ENCODE measurements at places on chromosomes 12 and 14.

- DNase-seq: no peak
Observed at GRCh38 chr14:75896341-75896740, 85.5 kb downstream of the TGFB3 start.

- no peak for DNase-seq
Observed at GRCh38 chr12:67436230-67436629, 167.1 kb downstream of the CAND1 start.

DNA sequence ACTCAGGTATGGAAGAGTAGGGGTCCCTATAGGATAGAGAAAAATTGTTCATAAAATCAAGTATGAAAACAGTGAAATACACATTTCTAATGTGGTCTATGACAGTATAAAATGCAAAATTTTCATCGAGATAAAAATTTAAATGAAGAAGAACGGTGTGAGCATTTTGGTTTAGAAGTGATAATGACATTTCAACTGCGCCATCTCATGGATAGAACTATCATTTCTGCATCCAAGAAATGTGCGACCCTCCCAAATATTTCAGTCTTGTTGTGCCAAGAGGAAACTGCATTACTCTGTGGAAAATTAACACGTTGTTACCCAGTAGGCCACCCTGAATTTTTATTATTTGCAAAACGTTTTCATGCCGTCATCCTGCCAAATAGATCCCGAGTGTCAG is 108.8 kb downstream of the CRACR2A start:
- DNase-seq: no peak

DNA sequence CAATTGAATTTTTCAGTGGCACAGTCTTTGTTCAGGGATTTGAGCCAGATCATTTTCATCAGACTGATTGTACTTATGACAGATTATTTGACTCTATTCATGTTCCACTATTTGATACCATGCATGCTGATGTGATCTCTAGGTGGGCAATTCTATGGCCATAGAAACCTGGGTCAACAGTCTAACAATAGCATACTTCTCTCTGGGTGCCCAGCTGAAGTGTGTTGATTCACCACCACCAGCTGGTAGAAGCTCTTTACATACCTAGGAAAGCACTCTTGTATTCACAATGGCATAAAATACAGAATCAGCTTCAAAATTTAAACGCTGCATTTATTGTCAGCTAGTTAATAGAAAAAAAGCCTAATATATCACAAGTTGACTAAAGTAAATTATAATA is 90.2 kb upstream of the TMTC2 start:
- DNase-seq: no peak

DNA sequence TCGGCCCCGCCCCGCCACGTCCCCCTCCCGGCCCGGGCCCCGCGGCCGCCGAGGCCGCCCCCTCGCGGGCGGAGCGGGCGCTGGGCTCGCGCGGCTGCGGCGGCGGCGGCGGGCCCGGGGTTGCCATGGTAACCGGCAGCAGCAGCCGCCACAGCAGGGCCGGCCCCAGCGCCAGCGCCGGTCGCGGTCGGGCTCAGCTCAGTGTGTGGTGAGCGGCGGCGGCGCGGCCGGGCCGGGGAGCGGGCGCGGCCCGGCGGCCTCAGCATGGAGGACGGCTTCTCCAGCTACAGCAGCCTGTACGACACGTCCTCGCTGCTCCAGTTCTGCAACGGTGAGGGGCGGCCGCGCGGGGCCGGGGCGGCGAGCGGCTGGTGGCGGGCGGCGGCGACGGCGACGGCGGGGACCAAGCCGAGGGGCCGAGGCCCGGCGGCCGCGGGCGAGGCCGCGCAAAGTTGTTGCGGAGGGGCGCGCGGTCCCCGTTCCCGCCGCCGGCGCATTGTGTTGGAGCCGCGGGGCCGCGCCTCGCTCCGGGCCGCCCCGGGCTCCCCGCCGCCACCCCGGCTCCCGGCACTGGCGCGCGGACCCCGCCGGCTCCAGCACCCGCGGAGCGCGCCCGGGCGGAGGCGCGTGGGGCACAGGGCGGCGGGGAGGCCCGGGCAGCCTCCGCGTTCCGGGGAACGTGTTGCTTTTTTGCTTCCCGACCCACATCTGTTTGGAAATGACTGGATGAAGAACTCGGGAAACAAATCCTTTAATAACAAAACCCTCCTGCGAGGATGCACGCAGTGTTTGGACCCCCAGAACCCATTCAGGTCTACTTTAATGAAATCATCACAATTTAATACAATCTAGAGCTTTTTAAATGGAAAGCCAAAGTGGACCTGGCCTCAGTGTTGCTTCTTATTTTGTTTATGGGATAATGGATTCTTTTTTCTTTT is at the start of gene EML1:
Gene EML1 (plus strand): TSS at position 201 of the 938 bp plus-strand sequence. CDS start 64 bp downstream, at position 265.
- DNase-seq: peak; percentile 53

DNA sequence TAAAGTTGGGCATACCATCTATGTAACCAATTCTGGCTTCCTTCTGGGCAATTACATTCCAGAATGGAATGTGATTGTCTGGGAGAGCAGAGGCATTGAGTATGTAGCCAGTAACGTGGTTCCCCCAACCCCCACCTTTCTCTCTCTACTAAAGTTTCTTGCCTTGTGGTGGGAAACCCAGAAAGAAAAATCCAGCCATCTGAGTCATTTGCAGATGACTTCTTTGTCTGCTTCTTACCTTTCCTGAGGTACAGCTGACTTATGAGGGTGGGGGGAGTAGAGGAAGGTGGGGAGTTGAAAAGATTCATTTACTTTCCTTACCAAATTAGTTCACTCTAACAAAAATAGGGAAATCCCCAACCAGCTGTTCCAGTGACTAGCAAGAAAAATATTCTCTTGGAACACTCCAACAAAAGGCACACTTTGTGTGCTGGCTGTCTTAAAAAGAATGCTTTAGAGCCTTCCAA is 112.1 kb upstream of the FRMD6 start:
- DNase-seq: peak; percentile 96

DNA sequence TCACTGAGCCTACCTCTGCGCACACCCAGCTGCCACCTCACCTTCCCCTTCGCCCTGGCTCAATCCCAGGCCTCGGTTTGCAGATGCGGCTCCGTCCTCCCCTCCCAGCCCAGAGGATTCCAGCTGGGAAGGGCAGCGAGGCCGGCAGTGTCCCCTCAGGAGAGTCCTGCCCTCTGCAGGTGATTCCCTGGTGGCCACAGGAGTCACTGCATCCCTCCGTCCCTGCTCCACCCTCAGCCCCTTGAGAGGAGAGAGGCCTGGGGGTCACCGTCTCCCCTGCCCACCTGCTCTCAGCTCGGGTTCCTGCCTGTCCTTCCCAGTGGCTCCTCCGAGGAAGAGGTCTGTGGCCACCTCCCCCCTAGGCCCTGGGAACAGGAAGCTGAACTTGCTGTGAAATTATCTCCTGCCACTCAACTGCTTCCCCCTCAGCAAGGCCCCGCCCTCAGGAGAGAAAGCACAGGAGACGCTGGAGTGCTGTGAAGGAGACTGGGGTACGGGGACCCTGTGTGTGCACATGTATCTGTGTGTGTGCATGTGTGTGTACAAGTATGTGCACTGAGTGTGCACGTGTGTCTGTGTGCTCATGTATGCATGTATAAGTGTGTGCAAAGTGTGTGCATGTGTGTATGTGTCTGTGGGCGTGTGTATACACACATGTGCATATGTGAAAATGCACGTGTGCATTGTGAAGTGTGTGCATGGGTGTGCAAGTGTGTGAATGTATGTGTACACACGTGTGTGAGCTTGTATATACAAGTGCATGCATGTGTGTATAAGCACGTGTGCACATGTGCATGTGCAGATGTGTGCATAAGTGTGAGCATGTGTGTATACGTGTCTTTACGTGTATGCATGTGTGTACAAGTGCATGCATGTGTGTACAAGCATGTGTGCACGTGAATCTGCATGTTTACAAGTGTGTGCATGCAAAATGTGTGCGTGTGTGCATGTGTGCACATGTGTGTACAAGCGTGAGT is 13.2 kb upstream of the GALNT9 start:
- DNase-seq: no peak

DNA sequence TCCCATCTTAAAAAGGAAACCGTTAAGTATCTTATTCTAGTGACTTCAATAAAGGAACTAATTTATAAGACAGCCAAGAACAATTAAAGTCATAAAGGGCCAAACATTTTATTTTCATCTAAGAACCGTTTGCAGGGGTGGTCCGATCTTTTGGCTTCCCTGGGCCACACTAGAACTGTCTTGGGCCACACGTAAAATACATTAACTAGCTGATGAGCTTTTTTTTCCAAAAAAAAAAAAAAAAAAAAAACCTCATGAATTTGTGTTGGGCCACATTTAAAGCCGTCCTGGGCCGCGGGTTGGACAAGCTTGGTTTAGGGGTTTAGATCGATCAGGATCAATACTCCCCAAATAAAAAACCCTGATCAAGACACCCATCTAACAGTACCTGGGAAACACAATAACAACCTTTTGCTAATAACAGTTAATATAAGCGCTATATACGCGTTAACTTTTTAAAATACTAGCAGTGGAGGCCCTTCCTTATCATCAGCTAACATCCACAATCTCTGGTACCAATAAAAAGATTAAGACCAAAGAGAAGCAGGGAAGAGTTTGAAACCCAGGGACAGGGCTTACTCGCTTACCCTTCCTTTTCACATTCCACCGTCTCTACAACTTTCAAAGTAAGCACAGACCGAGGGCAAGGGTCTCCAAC is 1.1 kb downstream of the NAP1L1 start:
- peak; percentile 12 for DNase-seq

DNA sequence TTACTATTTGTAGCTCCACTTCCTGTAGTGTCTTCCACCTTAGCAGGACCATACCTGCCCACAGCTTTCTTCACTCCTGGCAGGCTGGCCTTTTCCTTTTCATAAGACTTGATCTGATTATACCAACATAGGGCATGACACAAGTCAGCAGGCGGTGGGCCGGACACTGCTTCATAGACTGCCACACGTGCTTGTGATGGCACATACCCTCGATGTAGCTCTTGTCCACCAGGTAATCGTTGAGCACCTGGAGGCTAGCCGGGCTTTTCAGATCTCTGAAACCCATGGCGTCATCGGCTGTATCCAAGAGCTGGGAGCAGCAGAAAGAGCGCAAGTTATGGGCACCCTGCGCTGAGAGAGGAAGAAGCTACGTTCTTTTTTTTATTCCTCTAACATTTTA is 53.7 kb upstream of the TMEM263 start:
- DNase-seq: no peak

DNA sequence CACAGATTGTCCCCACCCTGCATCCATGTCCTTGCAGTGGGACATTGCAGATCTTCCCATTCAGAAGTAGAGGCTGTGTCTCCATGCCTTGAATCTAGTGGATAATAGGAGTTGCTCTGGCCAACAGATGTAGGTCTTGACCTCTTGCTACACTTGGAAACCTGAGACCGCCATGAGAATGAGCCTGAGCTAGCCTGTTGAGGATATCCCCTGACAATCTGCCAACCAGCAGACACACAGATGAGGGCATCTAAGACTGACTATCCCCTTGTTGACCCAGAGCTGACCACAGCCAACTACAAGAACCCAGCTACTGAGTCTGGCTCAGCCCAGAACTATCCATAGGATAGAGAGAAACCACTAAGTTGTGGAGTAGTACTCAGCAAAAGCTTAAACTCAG is 161.1 kb upstream of the NOS1 start:
- no peak for DNase-seq

- no peak for DNase-seq
Observed at GRCh38 chr14:99318091-99318958, 46.3 kb upstream of the BCL11B start.

DNA sequence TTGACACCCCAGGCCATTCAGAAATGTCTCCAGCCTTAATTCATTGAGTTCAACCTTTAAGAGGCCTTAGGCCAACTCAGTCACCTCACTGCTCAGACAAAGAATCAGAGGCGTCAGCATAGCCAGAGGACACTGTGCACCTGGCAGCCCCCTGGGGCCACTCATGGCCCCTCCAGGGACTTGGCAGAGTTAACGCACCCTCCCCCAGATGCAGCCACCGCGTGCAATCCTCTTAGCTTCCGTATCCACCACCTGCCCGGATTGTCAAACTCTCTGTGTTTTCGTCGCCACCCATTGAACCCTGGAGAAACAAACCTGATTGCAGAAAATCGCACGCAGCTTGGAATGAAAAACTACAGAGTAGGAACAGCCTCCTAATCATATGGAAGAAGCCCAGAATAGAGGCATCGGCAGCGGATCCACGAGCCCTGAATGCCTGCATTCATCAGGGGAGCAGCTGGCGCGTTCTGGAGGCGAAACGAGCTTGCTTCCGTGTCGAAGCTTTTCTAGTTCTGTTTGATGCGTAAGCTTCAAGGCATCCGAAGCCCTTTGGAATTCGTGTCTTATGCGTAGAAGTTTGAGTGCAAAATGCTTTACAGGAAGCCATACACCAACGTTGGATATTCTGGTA is 22.4 kb downstream of the BRI3BP start:
- no peak for DNase-seq

- no peak for DNase-seq
Observed at GRCh38 chr14:65604936-65605335, 192.4 kb downstream of the FUT8 start.

GRCh38 chr12:103930787-103931735 is 851 bp downstream of the HSP90B1 start:
- DNase-seq: no peak

All from brain microvascular endothelial cell (primary cell).